ENCODE measurements at places on chromosomes 16 and 17.

DNA sequence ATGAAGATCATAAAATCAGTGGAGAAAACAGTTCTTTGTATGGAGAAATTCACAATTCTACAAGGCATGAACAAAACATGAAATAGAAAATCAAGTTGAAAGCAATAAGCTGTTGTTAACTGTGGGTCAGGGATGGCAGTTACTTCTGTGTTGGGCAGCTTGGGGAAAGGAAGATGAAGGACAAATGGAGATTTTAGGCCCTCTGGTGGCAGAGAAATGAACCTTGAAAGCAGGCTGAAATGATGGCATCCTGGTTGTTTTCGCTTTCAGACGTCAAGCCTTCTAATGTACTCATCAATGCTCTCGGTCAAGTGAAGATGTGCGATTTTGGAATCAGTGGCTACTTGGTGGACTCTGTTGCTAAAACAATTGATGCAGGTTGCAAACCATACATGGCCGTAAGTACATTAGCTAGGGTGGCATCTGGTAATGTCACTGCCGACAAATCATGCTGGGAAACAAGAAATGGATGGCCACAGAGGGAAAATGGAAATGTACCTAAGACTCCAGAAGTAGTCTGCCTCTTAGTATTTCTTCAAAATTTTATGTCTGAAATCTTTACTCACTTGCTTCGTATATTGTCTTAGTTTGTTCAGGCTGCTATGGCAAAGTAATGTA, 108.9 kb downstream of the MAP2K6 start:
- DNase-seq: peak; percentile 35

GRCh38 chr16:14360326-14361037, 269.6 kb downstream of the PARN start:
- DNase-seq: no peak

DNA sequence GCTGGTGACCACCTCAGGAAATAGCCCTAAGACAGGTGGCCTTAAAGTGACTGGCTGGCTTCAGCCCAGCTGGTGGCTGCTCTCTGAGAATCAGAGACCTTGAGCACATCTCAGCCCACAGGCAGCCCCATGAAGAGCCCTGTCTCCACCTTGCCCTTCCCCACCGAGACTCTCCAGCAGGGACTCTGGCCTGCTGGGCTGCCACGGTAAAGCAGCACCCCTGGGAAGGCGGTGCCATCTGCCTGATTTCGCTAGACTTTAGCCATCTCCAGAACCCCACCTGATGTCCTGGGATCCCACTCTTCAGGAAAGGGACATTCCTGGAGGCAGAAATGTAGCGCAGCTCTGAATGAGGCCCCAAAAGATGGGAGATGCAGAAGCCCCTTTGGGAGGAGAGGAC, 45.2 kb upstream of the LGALS9 start:
- no peak for DNase-seq

DNA sequence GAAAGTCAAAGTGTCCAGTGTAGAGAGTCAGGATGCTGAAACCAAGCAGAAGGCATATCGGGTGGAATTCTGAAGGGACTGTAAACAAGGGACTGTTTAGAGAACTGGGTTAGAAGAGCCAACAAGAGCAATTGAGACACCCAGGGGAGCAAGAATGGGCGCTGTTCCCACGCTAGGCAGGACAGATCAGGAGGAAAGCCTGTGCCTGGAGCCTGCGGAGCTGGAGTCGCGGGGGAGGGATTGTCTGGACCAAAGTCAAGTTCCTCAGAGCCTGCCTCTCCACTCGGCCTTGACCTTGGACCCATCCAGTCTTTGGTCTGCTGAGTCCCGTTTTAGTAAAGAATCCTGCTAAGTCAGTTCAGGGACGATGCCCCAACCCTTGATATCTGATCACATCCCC, 14.7 kb upstream of the KLHL36 start:
- DNase-seq: no peak

DNA sequence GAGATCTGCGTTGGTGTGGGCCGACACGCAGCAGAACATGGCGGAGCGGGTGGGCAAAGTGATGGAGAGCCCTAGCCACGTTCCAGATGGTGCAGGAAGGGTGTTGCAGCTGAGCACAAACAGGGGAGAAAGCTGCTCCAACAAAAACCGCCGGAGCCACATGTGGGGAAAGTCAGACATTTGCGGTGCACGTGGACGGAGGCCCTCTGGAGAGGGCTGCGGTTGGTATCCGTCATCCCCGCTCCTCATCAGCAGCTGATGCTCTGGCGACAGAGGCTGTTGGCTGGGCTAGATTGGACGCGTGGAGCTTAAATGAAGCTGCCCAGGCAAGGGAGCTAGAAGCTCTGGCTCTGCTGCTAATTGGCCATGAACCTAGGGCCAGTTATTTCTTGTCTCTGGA, 43.5 kb upstream of the ADCY9 start:
- DNase-seq: no peak

DNA sequence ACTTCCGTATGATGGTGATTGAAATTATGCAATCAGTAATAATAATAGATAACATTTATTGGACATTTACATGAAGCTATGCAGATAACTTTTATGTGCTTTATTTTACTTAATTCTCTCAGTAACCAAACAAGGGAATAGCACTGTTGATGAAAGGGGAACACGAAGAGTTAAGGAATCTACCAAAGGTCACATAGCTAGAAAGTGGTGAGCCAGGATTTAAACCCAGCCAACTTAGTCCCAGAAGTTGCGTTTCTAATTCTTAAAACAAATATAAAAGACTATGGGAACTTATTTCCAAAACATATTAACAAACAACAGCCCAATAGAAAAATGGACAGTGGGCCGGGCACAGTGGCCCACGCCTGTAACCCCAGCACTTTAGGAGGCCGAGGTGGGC, 9.7 kb downstream of the SPNS3 start:
- DNase-seq: no peak

DNA sequence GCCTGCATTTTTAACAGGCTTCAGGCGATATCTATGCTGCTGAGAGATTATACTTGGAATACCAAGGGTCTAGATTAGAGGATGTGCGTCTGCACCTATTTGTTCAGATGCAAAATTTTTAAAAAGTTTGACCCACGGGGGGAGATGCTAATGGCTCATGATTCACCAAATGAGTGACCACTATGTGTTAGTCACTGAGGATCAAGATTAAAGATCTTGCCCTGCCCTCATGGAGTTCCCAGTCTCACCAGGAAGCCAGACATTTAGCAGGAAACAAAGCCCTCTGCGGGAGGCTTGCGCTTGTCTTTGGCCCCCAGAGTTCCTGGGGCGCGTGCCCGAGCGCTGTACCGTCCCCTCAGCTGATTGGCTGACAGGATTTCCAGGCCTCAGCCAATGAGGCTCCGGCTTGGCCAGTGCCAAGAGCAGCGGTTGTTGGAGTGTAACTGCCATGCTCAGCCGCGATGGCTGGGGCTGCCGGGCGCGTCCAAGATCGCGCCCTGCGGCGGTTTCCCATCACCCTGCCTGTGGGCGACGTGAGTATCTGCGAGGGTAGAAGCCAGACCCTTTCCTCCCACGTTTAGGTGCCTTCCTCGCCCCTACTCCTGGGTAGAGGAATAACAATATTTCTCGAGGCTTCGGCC, 4.5 kb upstream of the DDX19B start:
- DNase-seq: no peak

- no peak for DNase-seq
Measured at GRCh38 chr17:32265192-32265923, at the start of gene RHBDL3. RHBDL3 (plus strand) TSS chr17:32265832; CDS start chr17:32266190, 358 bp downstream.

Measured in activated CD4-positive, alpha-beta T cell treated with anti-CD3 and anti-CD28 coated beads, Interleukin-10, Interleukin-2, amounts not matched to agents 100 ng/mL and 50 ng/mL, durations not matched to agents 16 hours and 8 hours (primary cell).